ENCODE measurements at places on chromosomes 4 and X. TPM values are rescaled to one million over a fixed set of nuclear protein-coding genes. Genes with fewer than 3 reads are reported as not detected.

The TCP11X2 gene
- not detected for total RNA-seq

DNA sequence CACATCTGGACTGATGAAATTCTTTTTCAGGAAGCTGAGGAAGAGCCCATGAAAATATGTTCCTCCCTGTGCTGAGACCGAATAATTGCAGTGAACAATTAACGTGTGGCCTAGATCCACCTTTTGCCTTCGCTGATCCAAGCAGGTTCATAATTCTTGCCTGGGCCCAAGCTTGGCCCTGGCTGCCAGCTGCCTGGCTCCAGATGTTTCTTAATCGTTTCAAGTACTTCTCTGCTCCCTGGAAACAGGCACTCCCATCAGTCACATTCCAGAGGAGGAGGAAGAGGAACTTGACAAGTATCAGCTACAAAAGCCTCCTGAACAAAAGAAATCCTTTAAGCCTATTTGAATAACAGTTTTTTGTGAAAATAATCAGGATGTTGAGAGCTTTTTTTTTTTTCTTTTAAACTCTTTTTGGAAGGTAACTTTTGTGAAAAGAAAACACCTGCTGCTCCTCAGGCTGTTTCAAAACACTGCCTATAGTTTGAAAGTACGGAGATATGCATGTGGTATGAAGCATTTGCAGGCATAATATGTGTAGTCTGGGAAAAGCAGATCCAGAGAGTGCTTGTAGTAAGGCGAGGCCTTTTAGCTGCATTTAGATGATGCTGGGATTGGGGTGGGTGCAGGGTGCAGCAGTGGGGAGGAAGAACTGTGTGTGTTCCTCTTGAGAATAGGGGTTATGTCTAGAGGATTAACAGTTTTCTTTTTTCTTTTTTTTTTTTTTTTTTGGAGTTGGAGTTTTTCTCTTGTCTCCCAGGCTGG lies 154.4 kb downstream of the PTTG2 start:
- no peak for DNase-seq

DNA sequence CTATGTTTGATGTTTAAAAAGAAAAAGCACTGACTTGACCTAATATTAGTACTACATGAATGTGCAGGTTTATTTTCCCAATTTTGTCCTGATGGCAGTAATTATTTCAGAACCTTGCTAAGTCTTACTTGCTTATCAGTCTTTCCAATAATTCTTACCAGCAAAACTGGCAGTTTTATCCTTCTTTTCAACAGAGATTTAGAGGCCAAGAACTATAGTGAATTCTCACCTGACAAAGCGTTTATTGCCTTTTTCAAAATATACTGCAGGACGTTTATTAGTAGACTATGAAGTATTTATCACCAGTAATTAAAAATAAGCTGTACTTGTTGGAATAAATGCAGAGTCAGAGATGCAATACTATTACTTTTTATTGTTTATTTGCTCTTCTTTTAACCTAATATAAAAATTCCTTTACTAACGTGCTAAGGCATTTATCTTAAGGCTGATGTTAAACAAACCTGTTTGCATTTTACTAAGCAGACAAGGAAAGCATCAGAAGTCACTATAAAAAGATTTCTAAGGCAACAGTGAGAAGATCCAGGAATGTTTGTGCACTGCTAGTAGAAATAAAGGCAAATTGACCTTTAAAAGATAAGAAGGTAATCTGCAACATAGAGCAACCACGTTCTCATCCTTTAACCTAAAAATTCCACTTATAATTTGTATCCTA lies 80.3 kb upstream of the NOCT start:
- no peak for DNase-seq

DNA sequence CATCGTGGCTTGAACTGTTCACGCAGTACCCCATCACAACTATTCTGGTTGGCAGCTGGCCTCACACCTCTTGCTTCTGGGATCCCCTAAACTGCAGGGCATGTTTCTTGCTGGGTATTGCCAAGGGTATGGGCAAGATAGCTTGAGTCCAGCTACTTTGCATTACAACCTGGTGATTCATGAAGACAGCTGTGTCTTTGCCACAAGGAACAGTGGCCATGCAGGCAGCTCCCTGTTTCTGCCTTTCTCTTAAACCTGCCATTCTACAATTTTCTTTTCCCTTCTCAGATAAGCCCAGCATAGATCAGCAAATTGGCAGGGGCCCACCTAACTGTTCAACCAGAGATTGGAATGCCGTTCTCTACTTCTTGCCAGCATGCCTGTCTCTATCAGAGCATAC lies 42.8 kb downstream of the TENM3 start:
- DNase-seq = no peak

The MAGEA2 gene
- not detected for total RNA-seq

The UGT2B7 gene
- total RNA-seq = 5.9 TPM

DNA sequence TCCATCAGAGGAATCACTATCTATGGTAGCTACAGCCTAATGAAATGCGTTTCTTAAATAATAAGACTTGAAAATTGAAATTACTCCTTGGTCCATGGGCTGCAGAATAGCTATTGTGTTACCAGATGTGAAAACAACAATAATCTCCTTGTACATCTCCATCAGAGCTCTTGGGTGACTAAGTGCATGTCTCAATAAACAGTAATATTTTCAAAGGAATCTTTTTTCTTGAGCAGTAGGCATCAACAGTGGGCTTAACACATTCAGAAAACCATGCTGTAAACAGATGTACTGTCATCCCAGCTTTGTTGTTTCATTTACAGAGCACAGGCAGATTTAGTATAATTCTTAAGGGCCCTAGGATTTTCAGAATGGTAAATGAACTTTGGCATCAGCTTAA lies 67.3 kb downstream of the GLUD2 start:
- no peak for DNase-seq

- no peak for DNase-seq
Observed at GRCh38 chr4:168654104-168654847, 157.4 kb downstream of the PALLD start.

GRCh38 chr4:99826016-99826415 lies 9.4 kb downstream of the DAPP1 start:
- no peak for DNase-seq

The FANCB gene
- total RNA-seq = 0.25 TPM

The CT45A2 gene
- not detected for total RNA-seq

The GC gene
- 2,843 TPM for total RNA-seq

DNA sequence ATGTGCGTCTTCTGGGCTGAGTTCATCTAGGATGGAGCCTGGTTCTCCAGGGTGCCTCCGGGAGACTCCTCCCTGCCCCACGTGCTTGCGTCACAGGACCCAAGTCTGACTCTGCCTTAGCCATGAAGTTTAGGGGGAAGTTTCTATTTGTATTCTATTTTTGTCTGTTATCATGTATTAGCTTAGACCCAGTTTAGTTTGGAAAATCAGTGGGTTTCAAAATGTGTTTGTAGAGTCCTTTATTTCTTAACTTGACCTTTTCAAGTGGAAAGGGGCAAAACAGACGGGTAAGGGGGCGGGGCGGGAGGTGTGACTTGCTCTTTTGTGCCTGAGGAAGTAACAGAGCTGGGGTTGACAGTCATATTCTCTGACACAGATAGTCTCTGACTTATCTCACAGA lies 86.0 kb downstream of the HTT start:
- DNase-seq = peak; percentile 65

DNA sequence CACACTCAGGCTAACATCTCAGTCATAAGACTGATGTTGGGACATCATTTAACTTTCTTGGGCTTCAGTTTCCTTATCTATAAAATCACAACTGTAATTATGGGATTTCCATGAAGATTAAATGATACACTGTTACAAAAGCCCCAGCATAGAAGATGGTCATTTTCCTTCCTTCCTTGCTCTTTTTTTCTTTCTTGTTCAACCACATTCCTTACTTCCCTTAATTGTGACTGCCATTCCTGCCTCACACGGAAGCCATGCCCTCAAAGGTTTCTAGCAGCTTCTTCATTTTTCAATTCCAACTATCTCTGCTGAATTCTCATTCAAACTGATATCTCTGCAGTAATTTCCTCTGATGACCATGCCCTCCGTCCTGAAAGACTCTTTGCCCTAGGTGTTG lies 311.8 kb downstream of the PPP3CA start:
- DNase-seq = no peak

- no peak for DNase-seq
Observed at GRCh38 chr4:6245246-6246169, 24.1 kb upstream of the WFS1 start.

DNA sequence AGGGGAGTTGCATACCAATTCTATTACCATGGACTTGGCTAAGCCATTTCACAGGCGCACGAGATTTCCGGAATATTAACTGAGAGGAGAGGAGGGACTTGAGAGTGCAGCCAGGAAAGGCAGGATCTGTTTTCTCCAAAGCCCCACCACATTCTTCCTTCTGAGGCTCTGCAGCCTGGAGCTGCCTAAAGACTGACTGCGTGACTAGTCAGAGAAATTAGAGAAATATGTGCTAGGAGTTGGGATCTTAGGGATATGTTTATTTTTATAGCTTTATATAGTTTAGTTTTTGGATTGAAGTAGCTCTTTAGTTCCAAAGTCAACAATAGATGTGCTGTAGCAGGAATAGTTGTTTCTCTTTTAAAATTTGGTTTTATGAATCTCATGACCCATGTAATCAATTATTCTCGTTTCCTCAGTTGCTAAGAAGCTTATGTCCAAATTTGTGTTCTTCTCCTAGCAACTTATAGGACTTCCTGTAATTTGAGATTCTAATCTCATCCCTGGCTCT lies 300.1 kb upstream of the DDX53 start:
- DNase-seq = no peak

Data from liver (tissue), 10 donors.